ENCODE measurements at places on chromosomes 7 and 10. TPM values are rescaled to one million over a fixed set of nuclear protein-coding genes. Genes with fewer than 3 reads are reported as not detected.

GRCh38 chr7:114180556-114181266, 233.9 kb upstream of the FOXP2 start:
- H3K4me1 ChIP-seq = no peaks in the 10 kb centered on the region
- H3K27ac ChIP-seq = no peak overlapping the region
- H3K4me3 ChIP-seq = no peak overlapping the region
- no peak for DNase-seq
- H3K36me3 ChIP-seq = no peaks in the 10 kb centered on the region
- H3K27me3 ChIP-seq = no peaks in the 10 kb centered on the region

GRCh38 chr10:91556691-91557566, 75.9 kb downstream of the PPP1R3C start:
- no peaks in the 10 kb centered on the region for H3K36me3 ChIP-seq
- no peak for DNase-seq
- H3K27ac ChIP-seq = no peak overlapping the region

The GNG11 gene
- 2.4 TPM for total RNA-seq

The TRPV5 gene
- total RNA-seq = 0.17 TPM
